ENCODE measurements at places on chromosomes 3 and 15.

DNA sequence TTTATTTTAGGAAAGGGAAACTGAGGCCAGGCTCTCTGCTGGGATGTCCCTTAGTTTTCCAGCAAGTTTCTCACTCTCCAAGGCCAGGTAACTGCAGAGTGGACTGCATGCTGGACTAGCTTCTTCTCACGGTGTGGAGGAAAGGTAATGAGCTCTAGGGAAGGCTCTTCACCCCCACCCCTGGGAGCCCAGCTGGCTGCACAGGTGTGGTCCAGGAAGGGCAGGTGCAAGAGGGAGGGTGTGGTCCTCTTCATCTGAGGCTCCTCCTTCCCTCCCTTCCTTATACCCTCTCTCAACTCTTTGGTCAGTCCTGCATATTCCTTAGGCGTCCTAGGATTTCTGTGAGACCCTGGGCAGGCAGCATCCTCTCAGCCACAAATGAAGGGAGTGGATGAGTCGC, 33.9 kb downstream of the RNU5B-1 start:
- DNase-seq = no peak

- no peak for DNase-seq
These were observed 23.1 kb downstream of the EPM2AIP1 start for GRCh38 chr3:36969540-36970432.

GRCh38 chr15:85681386-85681785, 113.3 kb downstream of the KLHL25 start:
- no peak for DNase-seq

DNA sequence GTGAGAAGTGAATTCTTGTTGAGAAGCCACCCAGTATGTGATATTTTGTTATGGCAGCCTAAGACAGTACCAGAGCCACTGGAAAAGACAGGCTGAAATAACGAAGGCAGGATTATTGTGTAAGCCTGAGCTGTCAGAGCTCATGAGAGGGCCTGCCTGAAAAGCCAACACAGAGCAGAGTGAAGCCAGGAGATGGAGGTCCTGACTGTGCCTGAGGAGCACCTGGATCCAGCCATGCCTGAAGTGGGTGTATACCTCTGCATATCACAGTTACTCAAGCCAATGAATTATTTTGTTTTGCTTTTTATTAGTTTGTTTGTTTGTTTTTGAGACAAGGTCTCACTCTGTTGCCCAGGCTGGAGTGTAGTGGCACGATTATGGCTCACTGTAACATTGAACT, 4.1 kb upstream of the CMTM7 start:
- no peak for DNase-seq

GRCh38 chr15:41659855-41660234, 360 bp upstream of the MGA start:
- no peak for DNase-seq

DNA sequence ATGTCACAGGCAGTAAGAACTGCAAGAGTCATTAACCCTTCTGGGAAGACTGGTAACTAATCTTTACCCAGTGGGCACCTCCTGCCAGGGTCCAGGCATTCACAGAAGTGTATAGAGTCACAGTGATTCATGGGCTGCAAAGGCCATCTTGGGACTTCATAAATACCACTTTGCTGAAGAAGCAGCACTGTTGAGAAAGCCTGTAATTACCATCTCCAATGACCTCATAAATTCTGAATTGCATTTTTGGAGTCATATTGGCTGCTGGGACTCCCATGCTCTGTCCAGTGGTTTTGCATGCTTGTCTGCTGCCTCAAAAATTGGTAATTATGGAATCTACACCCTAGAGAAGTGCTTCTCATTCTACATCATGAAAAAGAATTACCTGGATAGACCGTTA, 837.2 kb downstream of the NTRK3 start:
- DNase-seq = no peak

GRCh38 chr3:150216866-150217600, 191.1 kb upstream of the TSC22D2 start:
- no peak for DNase-seq

- no peak for DNase-seq
These were observed 42.6 kb downstream of the CLDN1 start for GRCh38 chr3:190279690-190280089.

- no peak for DNase-seq
These were observed 20.1 kb upstream of the AMOTL2 start for GRCh38 chr3:134394380-134394779.

DNA sequence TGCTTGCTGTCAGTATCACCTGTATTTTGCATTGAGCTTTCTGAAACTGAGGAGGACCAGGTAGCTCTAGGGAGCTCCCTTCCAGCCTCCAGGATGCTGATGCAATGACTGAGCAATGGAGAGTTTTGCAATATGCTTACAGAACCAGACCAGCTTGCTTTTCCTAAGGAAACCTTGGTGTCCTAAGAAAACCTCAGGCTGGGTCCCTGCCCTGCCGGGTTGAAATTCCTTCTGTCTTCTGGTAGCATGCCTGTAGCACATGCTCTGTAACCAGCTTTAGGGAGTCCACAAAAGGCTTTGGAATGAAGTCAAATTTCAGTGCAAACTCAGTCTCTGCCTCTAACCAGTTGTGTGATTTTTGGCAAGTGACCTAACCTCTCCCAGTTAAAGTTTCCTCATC, 65.8 kb upstream of the GSK3B start:
- no peak for DNase-seq

DNA sequence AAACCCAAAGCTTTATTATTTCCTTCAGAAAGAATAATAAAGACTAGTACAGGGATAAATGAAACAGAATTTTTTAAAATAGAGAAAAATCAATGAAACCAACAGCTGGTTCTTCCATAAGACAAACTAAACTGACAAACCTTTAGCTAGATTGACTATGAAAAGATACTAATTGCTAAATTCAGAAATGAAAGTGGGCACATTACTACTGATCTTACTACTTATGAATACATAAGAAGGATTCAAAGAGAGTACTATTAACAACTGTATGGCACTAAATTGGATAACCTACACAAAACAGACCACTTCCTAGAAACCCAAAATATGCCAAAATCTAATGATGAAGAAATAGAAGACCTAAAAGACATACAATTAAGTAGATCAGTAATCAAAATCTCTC, 278.2 kb downstream of the ISL2 start:
- no peak for DNase-seq

- DNase-seq = no peak
These were observed 117.4 kb upstream of the LPP start for GRCh38 chr3:188036375-188037194.

GRCh38 chr3:27960133-27960532, 238.0 kb upstream of the EOMES start:
- no peak for DNase-seq

DNA sequence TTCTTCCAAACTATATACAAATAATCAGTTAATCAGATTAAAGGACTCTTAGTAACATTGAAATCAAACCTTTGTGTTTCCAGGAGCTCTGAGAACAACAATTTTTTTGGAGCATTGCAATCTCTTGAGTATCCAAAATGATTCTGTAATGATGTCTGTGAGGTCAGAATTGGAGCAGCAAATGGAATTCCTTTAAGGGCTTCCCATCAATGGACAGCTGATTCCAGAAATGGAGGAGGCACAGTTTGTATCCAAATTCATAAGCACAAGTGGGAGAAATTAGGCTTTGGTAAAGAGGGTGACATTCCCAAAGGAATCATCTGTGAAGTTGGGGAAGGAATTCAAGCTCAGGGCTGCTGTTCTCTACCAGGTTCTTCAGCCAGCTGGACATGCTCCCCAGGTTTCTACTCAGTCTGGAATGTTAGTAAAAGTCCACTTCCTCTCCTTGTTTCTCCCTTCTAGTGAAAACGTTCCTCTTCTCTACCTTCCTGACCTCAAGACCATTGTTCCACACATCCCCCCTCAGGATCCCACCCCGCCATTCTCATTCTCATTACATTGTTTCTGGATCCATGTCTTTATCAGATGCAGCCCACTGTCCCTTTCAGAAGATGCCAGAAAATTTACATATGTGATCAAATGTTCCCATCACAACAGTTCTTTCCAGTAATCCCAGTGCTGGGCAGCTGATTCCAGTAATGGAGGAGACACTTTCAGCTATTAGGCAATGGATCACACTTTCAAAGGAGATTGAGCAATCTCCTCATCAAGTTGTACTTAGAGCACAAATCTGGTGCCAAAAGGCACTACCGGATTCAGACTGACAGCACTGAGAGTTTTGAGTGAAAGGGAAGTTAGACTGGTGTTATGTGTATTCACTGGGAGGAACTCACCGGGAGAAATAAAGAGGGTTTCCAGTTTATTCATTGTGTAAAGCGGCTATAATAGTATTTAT, 391.3 kb upstream of the TPRG1 start:
- no peak for DNase-seq

DNA sequence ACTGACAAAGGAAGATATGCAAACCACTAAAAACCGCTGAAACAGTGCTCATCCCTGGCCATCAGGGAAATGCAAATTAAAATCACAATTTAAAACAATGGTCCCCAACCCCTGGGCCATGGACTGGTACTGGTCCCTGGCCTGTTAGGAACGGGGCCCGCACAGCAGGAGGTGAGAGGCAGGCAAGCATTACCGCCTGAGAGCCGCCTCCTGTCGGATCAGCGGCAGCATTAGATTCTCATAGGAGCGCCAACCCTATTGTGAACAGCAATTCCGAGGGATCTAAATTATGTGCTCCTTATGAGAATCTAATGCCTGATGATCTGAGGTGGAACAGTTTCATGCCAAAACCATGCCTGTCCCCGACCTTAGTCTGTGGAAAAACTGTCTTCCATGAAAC, 14.4 kb downstream of the SLC12A6 start:
- no peak for DNase-seq

DNA sequence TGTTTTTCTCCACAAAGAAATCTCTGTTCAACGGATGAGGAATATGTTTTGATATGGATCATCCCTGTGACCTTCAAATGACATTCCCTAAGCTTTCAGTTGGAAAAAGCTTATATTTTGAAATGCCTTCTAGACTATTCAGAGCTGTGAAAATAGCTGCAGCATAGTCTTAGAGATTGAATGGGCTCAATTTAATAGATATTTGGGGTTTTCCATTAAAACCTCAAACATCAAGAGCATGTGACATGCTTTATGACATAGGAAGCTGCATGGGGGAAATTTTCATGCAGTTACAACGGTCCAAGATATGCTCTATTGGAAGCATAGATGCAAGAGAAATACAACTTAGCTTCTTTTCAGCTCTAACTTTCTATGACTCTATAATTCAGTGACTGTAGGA, 102.8 kb downstream of the LSAMP start:
- DNase-seq = no peak

Data from cortex of kidney (tissue), 1 donor.